ENCODE measurements at places on chromosomes 13 and 19.

DNA sequence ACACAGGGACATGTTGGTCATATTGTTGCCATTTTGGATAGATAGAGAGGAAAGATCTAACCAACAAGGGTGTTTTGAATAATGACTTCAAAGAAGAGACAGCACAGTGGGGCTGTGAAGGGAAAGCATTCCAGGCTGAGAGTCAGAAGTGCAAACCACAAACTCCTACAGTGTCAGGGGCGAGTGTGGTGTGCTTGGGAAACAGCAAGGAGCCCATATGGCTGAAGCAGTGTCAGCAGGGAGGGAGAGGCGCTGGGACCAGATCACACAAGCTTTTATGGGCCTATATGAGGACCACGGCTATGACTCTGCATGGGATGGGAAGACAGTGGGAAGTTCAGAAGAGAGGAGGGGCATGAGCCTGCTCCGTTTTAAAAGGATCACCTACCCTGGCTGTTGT lies 166.4 kb downstream of the MYO16 start:
- no peak for DNase-seq

GRCh38 chr19:52935434-52935833 lies 12.2 kb upstream of the ZNF888 start:
- no peak for DNase-seq

GRCh38 chr13:27137759-27138158 lies 33.9 kb downstream of the USP12 start:
- DNase-seq: no peak

GRCh38 chr19:1164684-1165531 lies 9.2 kb downstream of the SBNO2 start:
- peak; percentile 59 for DNase-seq

GRCh38 chr13:45278096-45278645 lies 62.8 kb downstream of the TPT1 start:
- DNase-seq: no peak

DNA sequence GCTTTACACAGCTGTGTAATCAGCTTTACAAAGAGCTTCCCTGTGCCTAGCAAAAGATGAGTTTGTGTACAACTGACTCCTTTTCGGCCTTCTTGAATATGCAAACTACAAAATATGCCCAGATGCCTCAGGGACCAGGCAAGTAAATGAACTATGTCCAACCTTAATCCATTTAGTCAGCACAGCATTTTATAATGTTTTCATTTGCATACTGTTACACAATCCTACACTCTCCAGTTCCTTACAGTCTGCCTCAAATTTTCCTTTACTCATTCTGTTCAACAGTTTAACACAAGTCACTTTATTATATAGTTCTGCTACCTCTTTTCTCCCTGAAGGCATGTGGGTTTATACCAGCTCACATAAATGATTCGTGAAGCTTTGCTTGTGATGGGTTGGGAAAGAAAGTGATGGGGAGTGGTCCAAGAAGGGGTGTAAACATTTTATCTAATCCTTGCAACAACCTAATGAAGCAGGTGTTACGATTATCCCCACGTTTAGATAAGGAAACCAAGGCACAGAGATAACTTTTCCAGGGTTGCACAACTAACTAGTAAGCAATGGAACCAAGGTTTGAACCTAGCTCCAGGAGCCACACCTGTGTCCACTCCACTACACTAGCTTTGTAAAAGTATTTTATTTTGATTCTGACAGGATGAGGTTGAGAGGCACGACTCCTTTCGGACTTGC lies 3.3 kb upstream of the USP12 start:
- no peak for DNase-seq

DNA sequence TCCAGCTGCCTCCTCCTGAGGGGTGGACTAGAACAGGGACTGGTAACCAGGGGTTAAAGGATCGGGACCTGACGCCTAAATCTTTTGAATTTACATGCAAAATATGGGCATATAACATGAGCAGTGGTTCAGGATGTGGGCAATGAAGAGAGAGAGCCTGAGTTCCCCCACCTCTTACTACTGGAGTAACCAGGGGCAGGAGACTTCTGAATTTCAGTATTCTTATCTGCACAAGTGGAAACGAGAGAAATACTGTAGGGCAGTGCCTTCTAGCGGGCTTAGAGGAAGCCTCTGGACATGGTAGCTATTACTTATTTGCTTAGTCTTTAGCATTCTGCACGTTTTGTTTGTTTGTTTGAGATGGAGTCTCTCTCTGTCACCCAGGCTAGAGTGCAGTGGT lies 26.3 kb downstream of the BCAT2 start:
- no peak for DNase-seq

Data from right atrium auricular region (tissue), 2 donors.